ENCODE measurements at places on chromosomes 4 and X.

DNA sequence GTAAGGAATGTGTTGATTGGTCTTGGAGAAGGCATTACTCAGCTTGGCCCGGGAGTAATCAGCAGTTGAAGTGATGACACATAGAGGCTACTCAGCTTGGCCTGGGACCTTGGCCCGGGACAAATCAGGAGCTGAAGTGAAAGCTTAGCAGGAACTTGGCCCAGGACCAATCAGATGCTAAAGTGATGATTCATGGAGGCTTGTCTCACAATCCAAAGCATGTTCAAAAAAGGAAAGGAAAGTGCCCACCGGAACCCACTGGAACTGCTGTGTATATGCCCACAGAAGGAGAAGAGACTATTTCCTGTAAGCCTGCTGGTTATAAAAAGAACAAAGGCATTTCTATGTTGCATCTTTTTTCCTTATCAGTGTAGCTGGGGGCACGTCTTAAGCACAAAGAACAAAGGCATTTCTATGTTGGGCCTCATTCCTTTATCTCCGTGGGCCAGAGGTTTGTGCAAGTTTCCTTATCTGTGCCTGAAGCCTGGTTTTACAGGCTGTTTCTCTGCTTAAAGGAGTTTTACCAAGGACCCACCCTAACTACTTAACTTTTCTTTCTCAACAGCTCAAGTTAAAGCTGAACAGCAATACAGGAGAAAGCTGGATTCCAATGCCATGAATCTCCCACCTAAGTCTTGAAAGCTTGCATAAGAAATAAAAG, 1176.7 kb downstream of the NLGN4X start:
- no peak for DNase-seq

- DNase-seq, result peak; percentile 45
Measured at GRCh38 chr4:33072298-33073089, 2352.3 kb downstream of the PCDH7 start.

- no peak for DNase-seq
Measured at GRCh38 chr4:7009564-7009963, 33.6 kb upstream of the TADA2B start.

GRCh38 chr4:138110815-138111214, 131.3 kb downstream of the SLC7A11 start:
- peak; percentile 69 for DNase-seq

GRCh38 chr4:24473309-24473721, 111.0 kb downstream of the DHX15 start:
- peak; percentile 41 for DNase-seq

GRCh38 chr4:57850141-57850540, 740.0 kb upstream of the IGFBP7 start:
- DNase-seq, result no peak

DNA sequence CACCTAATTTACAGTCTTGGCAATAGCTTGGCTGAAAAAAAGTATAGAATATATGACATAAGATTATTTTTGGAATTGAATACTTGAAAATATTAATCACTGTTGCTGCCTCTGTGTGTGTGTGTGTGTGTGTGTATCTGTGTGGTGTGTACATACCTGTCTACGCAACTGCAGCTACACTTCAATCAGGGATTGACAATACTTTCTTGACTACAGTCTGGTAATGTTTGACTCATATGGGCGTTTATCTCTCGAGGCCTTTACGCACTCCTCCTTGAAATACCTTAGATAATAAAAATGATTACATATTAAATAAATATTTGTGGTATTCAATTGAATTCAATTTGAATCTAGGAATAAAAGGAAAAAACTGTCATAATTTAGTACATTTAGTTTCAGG, 565.2 kb downstream of the PCDH18 start:
- no peak for DNase-seq

GRCh38 chr4:60913002-60913401, 287.1 kb upstream of the ADGRL3 start:
- no peak for DNase-seq

DNA sequence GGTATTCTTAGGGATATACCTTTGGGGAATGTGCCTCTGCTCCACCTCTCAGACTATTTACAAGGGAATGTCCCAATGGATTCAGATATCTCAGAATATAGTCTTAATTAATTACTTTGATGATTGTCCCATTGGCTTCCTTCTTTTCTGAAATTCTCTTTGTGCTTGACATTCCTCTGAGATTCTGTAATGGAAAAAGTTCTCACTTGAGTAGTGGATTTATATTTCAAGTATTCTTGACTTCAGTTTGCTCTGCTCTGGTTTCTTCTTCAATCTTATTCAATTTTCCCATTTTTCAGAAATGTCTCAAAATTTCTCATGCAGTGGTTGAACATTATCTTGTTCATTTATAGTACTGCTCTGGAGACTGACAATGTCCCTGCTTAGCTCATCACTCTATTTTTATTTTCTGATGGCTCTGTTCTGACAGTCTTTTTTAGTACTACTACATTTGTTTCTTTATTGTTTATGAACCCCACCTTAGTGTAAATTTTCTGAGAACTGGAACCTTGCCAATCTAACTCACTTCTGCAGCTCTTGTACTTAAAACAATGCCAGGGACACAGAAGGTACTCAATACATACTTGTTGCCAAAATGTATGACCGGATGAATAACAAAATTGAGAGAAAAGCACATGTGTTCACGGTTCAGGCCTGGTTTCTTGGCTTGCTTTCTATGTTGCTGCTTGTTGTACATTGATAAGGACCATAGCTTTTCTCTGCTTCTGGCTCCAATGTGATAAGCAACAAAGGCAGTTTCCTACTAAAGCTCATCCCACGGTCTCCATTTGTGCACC, 471.7 kb downstream of the GASK1B start:
- DNase-seq, result no peak

DNA sequence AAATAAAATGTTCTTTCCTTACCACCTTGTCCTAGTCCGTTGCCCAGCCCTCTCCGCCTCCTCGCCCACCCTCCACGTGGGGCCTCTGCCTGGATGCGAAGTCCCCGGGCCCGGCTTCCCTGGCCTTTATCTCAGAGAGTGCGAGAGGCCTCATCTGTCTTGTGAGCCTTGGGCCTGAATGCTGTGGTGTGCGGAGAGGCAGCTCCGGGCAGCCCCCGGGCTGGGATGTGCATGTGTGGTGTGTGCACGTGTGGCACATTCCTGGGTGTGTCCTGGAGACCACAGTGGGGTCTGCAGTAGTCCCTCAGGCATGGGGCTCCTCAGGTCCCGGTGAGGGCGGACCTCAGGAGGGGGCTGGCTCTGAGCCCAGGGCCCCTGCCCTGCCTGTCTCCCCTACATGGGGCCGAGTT, 31.4 kb downstream of the DOK7 start:
- no peak for DNase-seq

DNA sequence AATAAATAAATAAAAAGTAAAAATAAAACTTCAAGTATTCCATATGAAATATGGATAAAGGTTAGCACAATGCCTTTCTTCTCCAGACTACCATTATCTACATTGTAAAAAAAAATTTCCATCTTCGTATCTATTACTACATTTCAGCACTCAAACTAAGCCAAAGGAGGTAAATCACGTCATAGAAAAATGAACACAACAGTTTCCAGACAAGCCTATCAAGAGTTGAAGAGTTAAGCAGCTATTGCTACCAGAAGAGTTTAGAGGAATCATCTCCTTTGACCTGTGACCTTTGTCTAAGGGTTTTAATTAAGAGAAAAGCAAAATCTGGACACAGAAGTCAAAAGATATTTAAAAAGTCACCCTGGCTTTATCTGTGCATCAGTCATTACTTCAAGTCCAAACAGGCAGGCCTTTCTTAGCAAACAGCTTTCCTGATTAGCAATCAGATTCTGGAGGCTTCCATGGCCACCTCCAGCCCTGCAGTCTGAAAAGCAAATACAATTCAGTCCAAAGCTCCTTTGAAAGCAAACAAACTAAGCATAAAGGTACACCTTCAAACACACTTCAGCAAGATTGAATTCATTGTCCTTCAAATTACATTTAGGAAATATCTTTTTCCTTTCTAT, 82.2 kb downstream of the APBB2 start:
- no peak for DNase-seq

- DNase-seq, result peak; percentile 64
Measured at GRCh38 chrX:130158311-130158710, 7.3 kb downstream of the AIFM1 start.

DNA sequence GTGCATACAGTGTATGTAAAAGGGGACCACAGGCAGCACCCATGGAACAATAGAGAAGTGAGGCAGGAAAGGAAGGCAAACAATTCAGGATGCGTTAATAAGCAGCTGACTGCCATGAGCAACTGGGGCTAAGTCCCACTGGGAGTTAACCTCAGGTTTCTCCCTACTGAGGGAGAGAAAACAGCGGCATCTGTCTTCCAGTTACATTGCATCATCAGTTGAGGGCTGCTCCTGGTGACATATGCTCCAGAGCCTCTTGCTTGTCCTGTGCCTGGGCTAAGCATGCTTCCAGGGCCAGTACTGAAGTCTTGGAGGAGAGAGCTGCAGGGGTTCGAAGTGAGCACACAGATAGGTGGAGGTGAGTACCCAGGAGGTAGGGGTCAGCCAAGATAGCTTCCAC, 24.3 kb downstream of the RAI2 start:
- no peak for DNase-seq

DNA sequence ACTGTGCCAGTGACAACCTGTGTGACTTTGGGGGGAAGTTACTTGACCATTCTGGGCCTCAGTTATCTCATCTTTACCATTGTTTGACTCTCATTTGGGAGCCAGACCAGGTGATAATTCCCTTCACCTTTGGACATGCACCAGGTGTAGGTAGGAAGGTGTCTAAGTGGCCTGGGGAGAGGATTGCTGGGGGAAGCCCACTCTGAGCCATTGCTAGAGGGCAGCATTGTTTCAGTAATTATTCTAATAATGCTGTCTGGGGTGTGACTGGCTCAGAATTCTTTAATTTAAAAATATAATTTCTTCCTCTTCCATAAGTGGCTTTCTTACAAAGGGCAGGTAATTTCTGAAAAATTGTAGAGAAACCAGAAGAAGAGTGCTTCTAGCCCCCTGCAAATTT, 104.3 kb downstream of the RTL9 start:
- peak; percentile 9 for DNase-seq

DNA sequence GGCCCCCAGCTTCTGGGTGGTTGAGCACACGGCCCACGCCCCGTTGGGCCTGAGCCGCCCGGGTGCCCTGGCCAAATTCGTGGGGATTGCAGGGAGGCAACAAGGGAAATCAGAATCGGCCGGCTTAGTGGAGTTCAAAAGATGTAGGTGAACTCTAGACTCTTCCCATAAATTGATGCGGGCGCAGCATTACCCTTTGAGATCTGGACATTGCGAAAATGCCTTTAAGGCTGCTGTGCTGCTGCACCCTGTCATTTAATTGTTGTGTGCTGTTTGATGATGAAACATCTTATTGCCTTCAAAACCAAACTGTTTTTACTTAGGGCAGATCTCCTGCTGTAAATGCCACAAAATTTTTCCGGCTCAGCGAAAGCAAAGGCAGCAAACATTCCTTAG, 409 bp upstream of the MPP1 start:
- DNase-seq, result peak; percentile 54

DNA sequence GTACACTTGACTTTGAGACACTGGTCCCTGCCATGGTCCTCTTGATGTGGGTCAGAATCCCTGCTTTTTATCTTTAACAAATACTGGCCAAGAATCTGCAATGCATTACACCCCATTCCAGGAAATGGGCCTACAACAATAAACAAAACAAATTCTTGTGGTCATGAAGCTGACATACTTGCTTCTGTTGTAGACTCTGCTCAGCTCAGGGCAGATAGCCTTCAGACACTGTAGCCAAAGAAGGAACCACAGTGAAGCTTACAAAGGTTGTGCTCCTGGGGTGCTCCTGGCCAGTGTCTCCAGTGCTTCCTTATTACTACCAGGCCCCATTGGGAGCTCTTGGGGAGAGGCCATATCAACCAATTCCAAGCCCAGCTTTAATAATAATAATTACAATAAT, 21.8 kb downstream of the KIAA1210 start:
- DNase-seq, result peak; percentile 46

All from fibroblast of the aortic adventitia (primary cell).